ENCODE measurements at places on chromosomes 1 and 21.

DNA sequence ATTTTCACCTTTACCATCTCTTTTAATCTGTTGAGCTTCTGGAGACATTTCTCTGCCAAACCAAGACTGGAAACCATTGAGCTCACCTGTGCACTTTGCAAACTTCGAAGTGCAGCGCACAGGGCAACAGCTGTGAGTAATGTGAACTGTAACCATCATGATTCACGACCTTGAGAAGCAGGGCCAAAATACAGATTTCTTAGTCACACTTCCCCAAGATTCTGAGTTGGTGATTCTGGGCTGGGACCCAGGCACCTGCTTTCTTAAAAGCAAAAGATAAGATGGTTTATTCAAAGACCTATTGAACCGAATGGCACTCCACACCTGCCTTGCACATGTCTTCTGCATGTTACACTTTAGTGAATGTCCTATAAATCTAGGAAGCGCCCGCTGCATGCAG, 10.2 kb downstream of the AGTRAP start:
- no peak for DNase-seq

DNA sequence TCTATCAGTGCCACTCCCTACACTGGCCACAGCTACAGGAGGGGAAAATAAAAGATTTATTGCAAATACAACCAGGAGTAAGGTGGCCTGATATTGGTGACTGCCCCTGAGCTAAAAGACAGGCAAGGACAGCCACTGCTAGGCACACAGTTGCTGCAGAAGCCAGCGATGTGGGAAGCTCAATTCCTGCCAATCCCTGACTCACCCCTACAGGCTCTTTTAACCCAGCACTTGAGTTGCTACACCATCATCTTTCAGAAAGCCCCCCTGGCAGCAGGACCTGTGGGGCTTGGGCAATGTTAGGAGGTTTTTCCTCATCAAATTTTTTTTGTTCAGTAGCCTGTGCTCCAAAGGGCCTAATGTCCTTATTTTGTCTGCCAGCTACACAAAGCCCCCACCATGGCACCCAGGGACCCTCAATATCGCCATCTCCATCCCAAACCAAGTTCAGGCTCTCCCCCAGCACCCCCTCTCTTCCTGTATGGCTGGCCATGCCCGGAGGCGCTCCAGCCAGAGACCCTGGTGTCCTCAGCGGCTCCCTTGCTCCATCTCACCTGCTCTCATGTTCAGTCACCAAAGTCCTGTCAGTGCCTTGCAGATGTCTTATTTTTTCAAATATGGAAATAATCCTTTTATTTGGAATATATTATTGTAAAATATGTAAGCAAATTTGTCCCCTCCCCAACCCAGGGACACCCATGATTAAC, 13.4 kb downstream of the CLEC20A start:
- DNase-seq = no peak

- no peak for DNase-seq
These were observed 35.0 kb downstream of the UBE2T start for GRCh38 chr1:202306535-202307345.

GRCh38 chr1:45643978-45644377, 20.1 kb upstream of the CCDC17 start:
- no peak for DNase-seq

DNA sequence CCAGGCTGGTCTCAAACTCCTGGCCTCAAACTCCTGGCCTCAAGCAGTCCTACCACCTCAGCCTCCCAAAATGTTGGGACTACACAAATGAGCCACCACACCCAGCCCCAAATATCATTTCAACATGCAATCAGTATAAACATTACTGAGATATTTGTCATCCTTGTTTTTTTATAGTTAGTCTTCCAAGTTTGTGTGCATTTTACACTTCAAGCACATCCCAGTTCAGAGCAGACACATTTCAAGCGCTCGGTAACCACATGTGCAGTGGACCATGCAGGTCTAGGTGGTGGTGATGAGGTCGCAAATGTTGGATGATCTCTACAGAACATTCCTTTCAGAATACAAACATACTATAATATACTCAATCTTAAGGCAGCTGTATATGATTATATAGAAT, 23.8 kb upstream of the APP start:
- no peak for DNase-seq

DNA sequence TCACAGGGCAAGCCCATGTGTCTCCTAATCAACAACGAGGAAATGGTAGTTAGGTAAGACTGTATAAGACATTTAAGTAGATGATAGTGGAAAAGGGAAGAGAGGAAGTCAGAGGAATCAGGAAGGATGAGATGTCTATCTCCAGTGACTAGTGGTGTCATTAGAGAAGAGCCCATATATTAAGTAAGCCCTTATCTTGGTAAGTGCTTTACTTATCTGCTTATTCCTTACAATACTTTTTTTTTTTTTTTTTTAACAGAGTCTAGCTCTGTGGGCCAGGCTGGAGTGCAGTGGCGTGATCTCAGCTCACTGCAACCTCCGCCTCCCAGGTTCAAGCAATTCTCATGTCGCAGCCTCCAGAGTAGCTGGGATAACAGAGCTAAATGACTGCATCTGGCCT, 29.5 kb downstream of the RNF11 start:
- DNase-seq = no peak

DNA sequence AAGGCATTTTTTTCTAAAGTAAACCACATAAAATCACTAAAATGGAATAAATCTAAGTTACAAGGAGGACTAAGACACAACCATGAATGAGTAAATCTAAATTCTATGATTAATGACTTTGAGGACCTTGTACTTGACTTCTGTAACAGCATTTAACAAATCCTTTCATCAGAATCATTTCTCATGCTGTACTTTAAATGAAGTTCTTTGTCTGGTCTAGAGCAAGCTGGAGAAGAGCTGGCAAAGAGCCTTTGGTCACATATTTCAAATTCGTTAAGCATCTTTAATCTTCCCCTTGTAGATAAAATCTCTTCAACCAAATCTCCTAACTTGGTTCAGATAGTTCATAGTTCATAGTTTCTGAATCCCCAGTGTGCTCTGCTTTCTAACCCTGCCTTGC, 405.4 kb downstream of the PTPRC start:
- no peak for DNase-seq

- DNase-seq = no peak
These were observed 34.1 kb upstream of the RUNX1 start for GRCh38 chr21:35083246-35083645.

DNA sequence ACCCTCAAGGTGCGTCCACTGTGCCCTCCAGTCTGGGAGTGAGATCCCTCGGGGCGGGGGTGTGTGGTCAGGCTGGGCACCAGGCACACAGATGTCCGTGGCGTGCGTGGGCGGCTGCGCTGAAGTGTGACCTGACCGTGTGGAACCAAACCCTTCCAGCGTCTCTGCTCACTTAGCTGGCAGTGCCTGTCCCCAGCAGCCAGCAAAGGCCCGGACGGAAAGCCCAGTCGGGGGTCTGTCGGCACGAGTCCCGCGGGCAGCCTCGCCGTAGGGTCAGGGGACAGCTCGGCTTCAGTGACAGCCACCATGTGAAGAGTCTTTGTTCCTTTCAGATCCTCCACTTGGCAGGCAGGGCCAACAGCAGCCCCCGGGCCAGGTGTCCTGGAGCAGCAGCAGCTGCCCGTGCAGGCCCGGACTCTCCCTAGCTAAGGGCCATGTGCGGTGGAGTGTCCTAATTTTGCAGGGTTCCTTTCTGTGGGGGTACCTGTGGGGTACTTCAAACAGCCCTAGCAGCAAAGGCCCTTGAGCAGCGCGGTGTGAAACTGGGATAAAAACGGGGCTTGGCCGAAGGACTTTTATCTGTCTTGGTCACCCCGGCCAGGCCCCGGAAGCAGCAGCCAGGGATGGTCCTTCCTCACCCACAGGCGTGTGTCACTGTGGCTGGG, 11.6 kb downstream of the TTLL10 start:
- no peak for DNase-seq

DNA sequence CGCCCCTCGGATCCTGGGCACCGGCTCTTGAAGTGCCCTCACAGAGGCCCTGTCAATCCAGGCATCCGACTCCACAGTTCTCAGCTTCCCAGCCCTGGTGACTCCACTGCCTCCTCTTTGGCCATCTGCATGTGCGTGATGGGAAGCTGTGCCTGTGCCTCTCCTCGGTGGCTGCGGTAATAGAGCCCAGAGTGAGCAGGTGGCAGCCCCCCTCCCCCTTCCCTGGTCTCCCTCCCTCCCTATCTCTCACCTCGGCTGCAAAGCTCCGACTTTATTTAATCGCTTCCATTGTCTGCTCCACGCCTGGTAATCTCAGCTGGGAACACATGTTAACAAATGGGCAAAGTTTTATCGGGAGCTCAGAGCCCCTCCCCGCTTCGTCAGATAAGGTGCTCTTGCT, 91.9 kb downstream of the IGSF21 start:
- no peak for DNase-seq

DNA sequence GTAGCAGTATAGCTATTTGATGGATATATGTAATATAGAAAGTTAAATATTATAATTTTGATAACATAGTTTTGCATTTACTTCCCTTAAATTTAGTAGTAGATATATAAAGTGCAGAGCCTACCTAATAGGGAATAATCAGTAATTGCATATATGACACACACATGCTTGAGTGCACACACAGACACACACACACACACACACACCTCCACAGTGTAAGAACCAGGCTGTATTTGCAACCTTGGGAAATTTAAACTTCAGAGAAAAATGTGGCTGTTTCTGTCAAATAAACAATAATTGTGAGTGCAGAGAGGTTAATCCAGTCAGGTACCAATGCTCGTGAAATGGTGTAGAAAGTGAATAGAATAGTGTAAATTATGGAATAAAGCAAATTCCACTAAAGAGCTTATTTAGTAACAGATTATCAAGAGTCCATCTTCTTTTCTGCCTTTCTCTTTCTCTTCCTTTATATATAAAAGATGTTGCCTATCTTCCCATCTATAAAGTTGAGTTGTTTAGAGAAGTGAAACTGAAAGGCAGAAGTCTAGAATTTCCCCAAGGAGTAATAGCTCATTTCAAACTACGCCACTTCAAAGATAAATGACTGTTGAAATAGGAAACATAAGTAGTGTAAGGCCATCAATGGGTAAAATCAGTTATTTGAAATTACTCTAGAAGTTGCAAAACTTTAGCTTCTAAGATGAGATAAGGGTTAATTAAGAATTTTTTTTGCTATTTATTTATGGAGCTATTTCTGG, 273.7 kb downstream of the SRGAP2C start:
- DNase-seq = no peak

GRCh38 chr1:12528021-12528852, 89.8 kb downstream of the DHRS3 start:
- no peak for DNase-seq

- no peak for DNase-seq
These were observed 37.5 kb upstream of the PRDM2 start for GRCh38 chr1:13662493-13662892.

- no peak for DNase-seq
These were observed 64.6 kb downstream of the WNT9A start for GRCh38 chr1:227883073-227883520.

GRCh38 chr21:29184037-29184436, 53.6 kb downstream of the MAP3K7CL start:
- DNase-seq = no peak

DNA sequence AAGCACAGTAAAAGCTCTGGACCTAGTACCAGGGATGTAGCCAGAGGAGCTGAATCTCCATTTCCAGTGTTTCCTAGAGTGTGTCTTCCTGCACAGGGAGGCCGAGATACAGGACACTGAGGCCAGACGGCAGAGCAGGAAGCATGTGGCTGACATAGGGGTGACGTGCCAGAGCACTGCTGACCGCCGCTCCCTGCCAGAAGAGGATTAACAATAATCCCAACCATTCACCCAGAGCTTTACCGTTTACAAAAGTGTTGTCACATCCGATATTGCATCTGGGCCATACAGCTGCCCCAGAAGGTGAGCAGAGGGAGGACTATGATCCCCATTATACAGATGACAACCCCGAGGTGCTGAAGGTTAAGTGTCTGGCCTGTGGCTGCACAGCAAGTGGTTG, 5.8 kb upstream of the CLDN19 start:
- DNase-seq = no peak

DNA sequence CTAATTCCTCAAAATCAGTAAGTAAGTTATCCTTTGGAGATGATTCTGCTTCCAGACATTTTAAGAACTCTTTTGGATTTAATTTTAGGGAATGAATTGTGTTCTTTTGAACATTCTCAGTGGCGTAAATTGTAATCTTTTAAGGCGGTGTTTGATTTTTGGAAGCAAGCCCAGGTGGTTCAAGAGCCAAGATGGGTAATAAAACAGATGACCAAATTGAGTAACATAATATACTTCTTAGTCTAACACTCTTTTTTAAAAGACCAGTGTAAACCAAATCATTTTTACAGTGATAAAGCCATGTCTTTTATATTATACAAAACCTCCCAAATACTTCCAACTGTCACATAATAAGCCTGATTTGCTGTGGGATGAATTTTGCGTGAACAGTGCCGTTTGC, 133.8 kb downstream of the LRRC40 start:
- DNase-seq = no peak

DNA sequence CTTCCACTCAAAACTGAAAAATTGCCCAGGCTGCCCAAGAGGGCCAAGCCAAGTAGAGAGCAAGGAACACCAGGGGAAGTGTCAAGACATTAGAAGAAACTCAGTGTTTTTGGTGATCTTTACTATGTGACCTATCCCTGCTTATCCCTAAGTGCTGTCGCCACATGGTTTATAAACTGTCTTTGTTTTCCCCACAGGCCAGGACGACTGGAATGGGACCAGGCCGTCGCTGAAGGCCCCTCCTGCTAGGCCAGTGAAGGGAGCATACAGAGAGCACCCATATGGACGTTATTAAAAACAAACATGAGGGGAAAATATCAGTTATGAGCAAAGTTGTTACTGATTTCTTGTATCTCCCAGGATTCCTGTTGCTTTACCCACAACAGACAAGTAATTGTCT, 28.7 kb downstream of the KHDRBS1 start:
- no peak for DNase-seq

GRCh38 chr1:205317311-205317917, 4.1 kb downstream of the NUAK2 start:
- no peak for DNase-seq

- DNase-seq = no peak
These were observed 187.4 kb downstream of the NUF2 start for GRCh38 chr1:163509114-163509513.

DNA sequence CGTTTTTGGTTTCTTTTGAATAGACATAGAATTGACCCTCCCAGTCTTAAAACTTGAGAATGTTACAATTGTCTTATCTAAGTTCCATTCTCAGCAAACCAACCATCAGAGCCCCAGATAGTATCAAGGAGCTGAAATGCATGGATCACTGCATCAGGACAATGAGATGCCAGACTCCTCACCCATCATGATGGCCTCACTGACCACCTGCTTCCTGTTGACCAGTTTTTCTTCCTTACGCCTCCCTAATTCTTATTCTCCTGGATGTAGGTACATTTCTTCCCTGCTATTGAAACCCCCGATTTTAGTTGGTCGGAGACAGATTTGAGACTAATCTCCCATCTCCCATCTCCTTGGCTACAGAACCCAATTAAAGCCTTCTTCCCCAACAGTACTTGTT, 17.7 kb downstream of the MATN1 start:
- DNase-seq = no peak
